ENCODE measurements at places on chromosomes 16 and 17.

DNA sequence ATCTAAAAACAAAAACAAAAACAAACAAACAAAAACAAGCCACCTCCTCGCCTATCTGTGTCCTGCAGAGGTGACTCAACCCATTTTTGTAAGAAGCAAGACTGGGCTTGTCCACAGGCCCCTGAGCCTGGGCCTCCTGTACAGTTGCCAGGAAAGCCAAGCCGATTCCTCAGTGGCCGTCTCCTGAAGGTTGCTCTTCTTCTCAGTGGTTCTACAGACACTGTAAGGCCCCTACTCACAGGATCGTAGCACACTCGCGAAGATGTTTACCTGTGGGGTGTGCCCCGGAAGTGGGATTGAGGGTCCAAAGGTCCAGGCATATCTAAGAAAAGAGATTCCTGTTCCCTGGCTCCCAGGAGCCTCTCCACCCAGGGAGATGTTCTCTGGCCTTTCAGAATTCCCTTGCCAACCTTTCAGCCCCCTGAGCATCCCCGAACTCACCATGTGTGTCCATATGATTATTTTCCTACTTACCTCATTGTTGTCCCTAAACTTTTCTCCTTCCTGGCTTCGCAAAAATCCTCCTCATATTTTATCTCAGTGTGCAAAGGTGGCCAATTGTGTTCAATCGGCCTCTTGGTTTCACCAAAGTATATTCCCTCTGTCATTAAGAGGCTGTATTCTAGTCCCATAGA, 7.5 kb upstream of the CES3 start:
- no peak for DNase-seq

- no peak for DNase-seq
Measured at GRCh38 chr17:79517827-79518584, 92.8 kb downstream of the RBFOX3 start.

GRCh38 chr16:67930678-67931211, 917 bp downstream of the CTRL start:
- DNase-seq: no peak

DNA sequence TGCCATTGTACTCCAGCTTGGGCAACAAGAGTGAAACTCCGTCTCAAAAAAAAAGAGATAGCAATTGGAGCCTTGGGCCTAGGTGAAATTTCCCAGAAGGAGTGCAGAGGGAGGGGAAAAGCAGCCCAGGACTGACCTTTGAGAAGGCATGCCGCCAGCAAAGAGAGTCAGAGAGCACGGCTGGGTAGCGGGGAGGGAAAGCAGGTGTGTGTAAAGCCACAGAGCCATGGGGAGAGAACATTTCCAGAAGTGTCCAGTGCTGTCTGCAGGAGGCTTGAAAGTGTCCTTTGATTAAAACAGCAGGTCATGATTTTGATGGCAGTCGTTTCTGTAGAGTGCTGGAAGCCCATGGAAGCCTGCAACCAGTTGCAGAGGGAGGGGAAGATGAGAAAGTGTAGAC, 8.1 kb downstream of the C16orf54 start:
- DNase-seq: no peak

- DNase-seq: no peak
Measured at GRCh38 chr17:20774472-20775135, 195.1 kb downstream of the CDRT15L2 start.

DNA sequence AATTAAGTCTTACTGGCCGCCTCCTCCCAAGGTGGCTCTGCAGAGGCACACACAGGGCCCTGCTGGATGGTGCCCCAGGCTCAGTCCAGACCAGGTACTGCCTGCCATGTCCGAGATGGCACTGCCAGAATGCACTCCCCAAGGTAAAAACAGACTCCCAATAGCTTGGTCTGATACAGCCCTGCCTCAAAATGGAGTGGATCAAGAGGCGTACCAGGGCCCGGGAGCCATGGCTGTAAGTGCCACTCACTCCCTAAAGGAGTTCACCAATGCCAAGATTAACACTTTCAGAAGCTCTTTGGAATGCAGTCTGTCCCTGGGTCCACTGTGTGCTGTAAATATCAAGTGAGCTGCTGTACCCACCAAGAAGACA, 576 bp upstream of the MYO18A start:
- DNase-seq: no peak

Measured in activated CD4-positive, alpha-beta T cell treated with anti-CD3 and anti-CD28 coated beads for 1 hour (primary cell).